ENCODE measurements at places on chromosomes 5 and 9.

GRCh38 chr9:132679946-132680625, 9.8 kb downstream of the GTF3C4 start:
- no peak for DNase-seq

GRCh38 chr9:35981699-35982098, 23.7 kb upstream of the OR2S2 start:
- no peak for DNase-seq

- DNase-seq = no peak
Observed at GRCh38 chr9:137128158-137128861, 10.6 kb upstream of the GRIN1 start.

GRCh38 chr9:1732670-1733069, 282.5 kb upstream of the SMARCA2 start:
- no peak for DNase-seq

GRCh38 chr5:1026700-1027621, 18.4 kb downstream of the NKD2 start:
- no peak for DNase-seq

DNA sequence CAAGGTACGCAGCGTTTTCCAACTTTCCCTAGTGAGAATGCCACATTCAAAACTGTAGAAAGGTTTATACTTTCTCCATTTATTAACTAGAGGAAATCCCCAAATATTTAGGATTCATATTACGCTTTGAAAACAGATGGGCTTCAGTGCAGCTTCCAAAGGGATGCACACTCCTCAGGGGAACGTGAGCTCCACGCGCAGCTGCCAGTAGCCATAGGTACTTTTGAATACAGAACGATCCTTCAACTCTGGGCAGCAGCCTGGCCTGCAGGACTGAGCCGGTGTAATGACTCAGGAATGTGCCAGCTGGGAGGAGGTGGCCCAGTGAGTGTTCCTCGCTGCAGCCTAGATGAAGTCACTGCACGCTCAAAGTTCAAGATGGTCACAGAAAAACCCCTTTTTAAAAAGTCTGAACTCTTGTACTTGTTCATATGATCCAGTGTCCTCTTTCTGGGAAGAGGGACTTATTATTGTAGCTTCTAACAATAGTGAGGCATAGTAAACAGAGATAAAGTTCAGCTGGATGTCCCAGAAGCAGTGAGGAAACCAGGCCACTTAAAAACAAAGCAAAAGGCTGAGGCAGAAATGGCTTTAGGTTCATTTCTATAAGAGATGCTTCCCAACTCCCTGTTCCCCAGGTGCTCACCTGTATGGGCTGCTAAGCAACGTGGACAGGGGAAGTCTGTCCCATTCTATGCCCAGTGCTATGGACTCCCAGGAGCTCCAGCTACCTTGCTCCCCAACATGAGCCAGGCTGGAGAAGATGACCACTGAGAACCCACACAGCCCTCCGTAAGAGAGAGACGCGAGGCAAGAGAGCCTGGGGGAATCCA, 130.0 kb downstream of the LHFPL2 start:
- peak; percentile 89 for DNase-seq

- DNase-seq = no peak
Observed at GRCh38 chr5:160188141-160189015, 40.9 kb upstream of the FABP6 start.
